ENCODE measurements at places on chromosomes 16 and 17. TPM values are rescaled to one million over a fixed set of nuclear protein-coding genes. Genes with fewer than 3 reads are reported as not detected.
A peak's percentile ranks its signal among the peaks of the same experiment; 100 is the strongest.

DNA sequence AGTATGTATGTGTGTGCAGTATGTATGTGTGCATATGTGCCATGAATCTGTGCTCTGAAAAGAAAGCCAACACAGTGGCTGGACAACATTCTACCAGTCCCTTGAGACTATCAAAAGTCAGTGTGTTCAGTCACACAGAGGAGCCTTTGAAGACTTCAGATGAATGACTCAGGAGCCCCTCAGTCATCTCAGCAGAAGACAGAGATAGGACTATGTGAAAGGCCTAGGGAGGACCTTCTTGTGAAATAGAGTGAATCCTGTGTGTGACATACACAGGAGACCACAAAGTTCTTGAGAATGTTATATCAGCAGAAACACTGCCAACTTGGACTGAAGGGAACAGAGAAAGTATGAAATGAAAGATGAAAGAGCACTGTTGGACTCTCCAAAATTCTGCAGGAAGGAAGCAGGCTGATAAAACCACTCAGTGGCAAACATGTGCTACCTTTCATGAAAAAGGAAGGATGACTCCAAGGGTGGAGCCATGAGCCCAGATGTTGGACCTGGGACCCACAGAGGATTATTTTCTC, 108.4 kb downstream of the METRNL start:
- DNase-seq: no peak

DNA sequence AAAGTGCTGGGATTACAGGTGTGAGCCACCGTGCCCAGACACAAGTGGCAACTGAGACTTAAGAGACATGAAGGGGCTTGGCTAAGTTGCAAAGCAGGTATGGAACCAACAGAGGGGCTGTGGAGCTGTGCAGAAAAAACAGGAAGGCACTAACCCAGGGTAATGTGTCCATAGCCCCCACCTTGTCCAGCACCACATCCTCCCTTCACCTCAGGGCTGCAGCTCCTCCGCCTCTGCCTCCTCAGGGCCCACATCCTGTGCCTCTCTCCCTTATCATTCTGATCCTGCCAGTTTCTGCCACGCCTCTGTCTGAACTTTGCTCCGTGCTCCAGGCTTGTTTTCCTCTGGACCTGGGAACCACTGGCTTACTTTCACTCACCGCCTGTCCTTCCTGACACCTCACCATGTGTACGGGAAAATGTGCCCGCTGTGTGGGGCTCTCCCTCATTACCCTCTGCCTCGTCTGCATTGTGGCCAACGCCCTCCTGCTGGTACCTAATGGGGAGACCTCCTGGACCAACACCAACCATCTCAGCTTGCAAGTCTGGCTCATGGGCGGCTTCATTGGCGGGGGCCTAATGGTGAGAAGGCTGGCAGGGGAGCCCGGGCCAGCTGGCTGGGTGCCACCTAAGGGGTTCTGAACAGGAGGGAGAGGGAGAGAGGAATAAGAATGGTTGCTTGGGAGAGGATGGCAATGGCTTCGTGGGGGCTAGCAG, at the start of gene TM4SF5:
Gene TM4SF5, plus strand, starts transcription at position 368 of the 716 bp plus-strand sequence. Its CDS starts 37 bp downstream, at position 405.
- no peak for DNase-seq

NKD1 gene
- total RNA-seq: 1.5 TPM

- no peak for DNase-seq
These were observed 86.8 kb downstream of the ZDHHC7 start for GRCh38 chr16:84924331-84925091.

DNA sequence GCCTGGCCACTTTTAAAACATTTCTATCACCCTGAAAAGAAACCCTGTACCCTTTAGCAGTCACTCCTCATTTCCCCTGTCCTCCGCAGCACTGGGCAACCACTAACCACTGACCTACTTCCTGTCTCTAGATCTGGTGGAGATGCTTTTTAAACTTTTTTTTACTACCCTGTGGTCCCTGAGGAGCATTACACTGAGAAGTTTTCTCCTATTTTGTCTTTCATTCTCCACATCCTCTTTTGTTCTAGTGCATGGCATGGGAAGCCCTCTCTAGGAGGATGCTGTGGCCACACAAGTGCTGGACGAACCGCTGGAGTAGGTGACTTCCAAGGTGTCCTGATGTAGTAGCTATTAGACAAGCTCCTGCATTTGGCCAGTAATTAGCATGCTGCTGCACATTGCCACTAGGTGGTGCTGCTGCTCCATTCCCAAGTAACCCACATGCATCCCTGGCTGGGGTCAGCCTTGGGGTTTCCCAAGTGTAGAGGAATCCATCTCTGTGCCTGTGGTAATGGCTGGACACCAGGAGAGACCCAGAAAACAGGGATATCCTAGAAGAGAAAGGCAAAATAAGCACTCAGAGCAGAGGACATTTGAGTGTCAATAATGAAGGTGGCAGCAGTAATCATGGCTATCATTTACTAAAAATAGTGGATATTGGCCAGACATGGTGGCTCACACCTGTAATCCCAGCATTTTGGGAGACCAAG, 143.8 kb upstream of the CRHR1 start:
- DNase-seq: peak; percentile 49

RAB34 gene
- total RNA-seq: 24.3 TPM

- DNase-seq: no peak
These were observed 387 bp upstream of the SLC38A8 start for GRCh38 chr16:84042879-84043485.

- DNase-seq: no peak
These were observed 16.9 kb downstream of the SLX4 start for GRCh38 chr16:3594316-3595109.

Measured in T-helper 17 cell (primary cell).